ENCODE measurements at places on chromosomes 3 and 15. TPM values are rescaled to one million over a fixed set of nuclear protein-coding genes. Genes with fewer than 3 reads are reported as not detected.
A peak's percentile ranks its signal among the peaks of the same experiment; 100 is the strongest.

C3orf52 gene
- total RNA-seq: 12.6 TPM

SAMMSON gene
- total RNA-seq: not detected

SCG5 gene
- 0.67 TPM for total RNA-seq

SNX4 gene
- total RNA-seq: 34.3 TPM

UACA gene
- total RNA-seq: 303 TPM

C3orf85 gene
- total RNA-seq: not detected

DNA sequence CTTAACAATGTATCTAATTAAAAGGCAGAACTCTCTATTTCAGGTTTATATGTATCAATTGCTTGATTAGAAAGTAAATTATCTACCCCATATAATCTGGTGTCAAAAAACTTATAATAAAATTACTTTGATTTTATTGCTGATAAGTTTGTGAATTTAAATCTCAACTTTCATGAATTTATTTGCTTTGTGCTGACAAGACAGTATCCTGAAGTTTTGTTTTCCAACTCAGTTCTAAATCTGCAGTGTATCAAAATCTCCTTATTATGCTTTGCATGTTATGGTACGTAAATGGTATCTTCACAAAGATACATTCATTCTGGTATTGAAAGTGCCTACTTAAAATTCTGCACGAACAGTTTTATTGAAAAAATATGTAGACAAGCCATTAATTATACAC, 78.5 kb upstream of the ZNF717 start:
- no peaks in the 10 kb centered on the region for H3K27me3 ChIP-seq
- DNase-seq: no peak
- H3K4me3 ChIP-seq: no peak overlapping the region
- no peaks in the 10 kb centered on the region for H3K36me3 ChIP-seq
- H3K27ac ChIP-seq: no peak overlapping the region

DNA sequence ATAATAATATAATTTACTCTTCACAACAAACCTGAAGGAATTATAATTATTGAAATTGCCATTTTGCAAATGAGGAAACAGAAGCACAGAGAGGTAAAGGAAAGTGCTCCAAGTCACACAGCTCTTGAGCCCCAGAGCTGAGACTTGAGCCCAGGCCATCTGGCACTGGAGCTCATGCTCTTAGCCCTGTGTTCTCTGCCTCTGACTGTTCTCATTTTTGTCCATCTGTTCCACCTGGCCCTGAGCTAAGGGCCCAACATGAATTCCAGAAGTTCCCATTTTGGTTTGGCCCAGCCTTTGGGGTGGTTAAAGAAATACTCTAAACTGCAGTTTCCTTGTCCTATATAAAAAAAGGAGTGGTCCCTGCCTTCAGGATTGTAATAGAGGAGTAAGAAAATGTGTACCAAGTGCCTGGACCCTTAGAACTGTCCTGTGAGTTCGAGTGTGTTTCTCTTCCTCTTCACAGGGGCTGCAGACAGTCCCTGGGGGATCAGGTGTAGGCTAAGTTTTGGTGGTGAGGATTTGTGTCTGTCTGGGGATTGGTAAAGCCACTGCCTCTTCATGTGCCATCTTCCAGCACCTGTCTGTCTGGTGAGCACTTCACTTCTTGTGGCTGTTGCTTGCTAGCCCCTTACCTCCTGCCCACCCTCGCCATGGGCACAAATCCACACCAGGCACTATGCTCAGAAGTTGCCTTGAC, 91.8 kb downstream of the DNAJB8 start:
- no peak for DNase-seq
- no peaks in the 10 kb centered on the region for H3K4me1 ChIP-seq
- no peaks in the 10 kb centered on the region for H3K27me3 ChIP-seq
- H3K36me3 ChIP-seq: no peaks in the 10 kb centered on the region

GRCh38 chr15:31503256-31503655, 176.6 kb downstream of the KLF13 start:
- H3K4me3 ChIP-seq: no peak overlapping the region
- no peak overlapping the region for H3K27ac ChIP-seq
- no peaks in the 10 kb centered on the region for H3K27me3 ChIP-seq
- no peak for DNase-seq

GRCh38 chr3:168794427-168794826, 698.7 kb upstream of the GOLIM4 start:
- DNase-seq: no peak
- no peak overlapping the region for H3K4me3 ChIP-seq
- no peaks in the 10 kb centered on the region for H3K36me3 ChIP-seq
- no peak overlapping the region for H3K27ac ChIP-seq

- H3K27me3 ChIP-seq: no peaks in the 10 kb centered on the region
- no peak overlapping the region for H3K27ac ChIP-seq
- no peaks in the 10 kb centered on the region for H3K36me3 ChIP-seq
- H3K4me3 ChIP-seq: no peak overlapping the region
Measured at GRCh38 chr3:77601823-77602415, 562.0 kb downstream of the ROBO2 start.

DNA sequence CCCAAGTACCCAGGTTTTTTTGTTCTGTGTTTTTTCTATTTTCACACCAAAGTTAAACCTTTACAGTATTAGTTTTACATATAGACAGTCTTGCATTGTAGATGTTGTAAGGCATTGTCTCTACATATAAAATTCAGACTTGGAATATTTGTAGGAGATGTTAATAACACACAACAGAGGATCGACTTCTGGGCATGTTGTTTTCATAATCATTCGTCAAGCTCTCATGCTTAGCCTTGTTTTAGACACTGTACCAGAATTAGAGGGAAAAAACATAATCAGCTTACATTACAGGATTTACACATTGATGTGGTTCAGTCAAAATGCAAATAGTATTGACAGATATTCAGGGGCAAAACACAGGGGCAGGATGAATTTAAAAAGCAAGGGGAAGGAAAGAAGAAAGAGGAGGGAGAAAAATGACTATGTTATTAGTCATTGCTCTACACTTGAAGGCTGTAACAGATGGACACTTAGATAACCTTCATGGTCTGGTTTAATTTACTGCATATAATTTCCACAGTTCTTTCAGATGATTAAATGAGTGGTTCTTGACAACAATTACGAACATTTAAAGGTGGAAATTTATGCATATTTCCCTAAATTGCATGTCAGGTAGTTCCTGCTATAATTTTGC, 7.5 kb downstream of the CMSS1 start:
- H3K4me3 ChIP-seq: no peak overlapping the region
- peak overlapping the region; percentile 26 for H3K27ac ChIP-seq
- no peaks in the 10 kb centered on the region for H3K27me3 ChIP-seq
- no peaks in the 10 kb centered on the region for H3K36me3 ChIP-seq

Data from Panc1 (cell line).